ENCODE measurements at places on chromosomes 6 and 20.

DNA sequence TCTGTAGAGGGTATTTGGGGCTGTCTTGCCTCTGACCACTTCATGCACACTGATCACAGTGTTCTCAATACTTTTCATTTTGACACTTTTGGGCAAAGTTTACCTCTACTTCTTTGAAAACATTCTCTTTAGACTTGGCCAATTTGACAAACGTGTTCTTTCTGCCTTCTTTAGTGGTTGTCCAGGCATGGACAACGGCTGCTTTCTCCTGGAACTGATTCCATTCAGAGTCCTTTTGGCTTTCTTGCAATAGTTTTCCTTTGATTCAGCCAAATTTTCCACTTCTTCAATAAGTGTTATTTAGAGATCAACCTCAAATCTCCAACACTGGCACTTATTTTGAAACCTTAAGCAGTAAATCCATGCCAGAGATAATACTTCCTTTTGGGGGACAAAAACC, 6.7 kb upstream of the CST9 start:
- DNase-seq: no peak

DNA sequence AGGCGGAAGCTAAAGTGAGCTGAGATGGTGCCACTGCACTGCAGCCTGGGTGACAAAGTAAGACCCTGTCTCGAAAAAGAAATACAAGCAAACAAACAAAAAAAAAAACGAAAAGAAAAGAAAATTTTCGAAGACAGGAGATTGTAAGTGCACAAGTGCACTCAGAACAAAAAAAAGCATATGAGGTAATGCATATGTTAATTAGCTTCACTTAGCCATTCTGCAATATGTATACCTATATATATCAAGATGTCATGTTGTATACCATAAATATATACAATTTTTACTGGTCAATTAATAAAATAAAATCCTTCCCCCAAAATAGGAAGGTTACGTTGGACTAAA, 127.5 kb downstream of the RIN2 start:
- DNase-seq: no peak

- no peak for DNase-seq
Observed at GRCh38 chr20:21179757-21180156, 53.9 kb downstream of the KIZ start.

DNA sequence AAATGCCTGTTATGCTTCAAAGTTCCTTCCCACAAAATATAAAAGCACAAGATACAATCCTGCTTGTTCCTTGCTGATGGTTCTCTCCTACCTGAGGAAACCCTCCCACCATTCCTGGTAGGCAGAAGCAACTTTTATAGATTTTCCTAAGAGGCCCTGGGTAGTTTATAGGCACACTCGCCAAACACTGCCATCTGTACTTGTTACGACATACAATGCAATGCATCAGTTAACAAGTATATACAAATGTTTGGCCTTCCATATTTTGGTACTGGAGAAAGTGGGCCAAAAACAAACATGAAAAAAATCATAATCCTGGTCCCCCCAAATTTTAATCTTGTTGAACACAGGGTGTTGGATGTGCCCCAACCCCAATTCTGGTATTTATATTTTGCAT, 16.6 kb downstream of the MCM9 start:
- DNase-seq: no peak

GRCh38 chr6:96811136-96811535, 26.1 kb downstream of the GPR63 start:
- no peak for DNase-seq

GRCh38 chr6:39362487-39362865, 40.0 kb upstream of the KCNK16 start:
- peak; percentile 22 for DNase-seq

- no peak for DNase-seq
Observed at GRCh38 chr6:38209371-38210260, 390.1 kb downstream of the ZFAND3 start.

DNA sequence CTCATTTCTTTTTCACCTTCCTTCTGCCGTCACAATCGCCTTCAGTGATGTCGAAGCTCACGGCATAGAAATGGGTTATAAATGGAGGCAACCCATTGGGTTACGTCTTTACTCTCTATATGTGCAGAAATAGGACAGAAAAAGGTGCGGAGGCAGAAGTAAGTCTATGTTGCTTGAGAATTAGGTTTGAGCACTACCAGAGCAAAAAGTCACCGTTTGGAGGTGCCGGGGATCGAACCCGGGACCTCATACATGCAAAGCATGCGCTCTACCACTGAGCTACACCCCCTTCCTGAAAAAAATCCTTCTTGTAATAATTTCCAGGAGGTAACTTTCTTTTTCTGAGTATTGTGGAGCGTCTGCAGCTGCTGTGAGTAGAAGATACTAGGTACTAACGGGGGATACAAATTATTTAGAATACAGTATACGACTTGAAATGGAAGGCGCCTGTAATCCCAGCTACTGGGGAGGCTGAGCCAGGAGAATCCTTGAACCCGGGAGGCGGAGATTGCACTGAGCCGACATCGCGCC, 134.2 kb downstream of the TRIM27 start:
- peak; percentile 82 for DNase-seq

GRCh38 chr20:272718-273117, 15.2 kb downstream of the DEFB132 start:
- no peak for DNase-seq

DNA sequence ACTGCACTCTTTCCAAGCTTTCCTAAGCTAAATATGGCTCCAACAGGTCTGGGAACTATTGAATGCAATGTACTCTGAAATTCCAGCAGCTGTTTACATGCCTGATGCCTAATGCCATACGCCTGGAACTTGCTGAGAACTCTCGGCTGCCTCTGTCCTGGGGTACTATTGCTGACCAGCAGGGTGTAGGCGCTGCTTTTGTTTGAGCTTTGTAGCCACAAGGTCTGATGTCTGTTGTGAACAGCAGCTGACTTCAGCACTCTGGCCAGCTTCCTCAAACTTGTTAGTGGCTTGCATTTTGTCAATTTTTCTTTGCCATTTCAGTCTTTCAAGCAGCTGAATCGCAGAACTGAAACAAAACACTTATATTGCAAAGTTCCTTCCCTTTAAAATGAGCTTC, 26.7 kb downstream of the SAYSD1 start:
- peak; percentile 25 for DNase-seq

DNA sequence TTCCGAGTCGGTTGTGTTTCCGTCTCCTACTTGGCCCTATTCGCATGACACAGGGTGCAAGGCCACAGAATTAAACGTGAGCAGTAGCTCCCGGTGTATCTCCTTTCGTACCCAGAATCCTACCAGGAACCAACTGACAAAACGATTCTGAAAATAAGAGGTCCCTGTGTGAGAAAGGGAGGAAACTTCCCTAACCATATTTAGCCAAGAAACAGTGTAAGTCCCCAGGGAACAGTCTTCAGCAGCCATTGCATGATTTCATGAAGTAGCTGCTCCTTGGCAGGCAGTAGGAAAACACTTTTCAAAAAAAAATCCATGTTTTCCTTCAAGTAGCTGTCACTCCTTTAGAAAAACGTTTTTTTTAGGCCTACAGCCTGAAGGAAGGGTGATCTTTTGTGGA, 46.9 kb downstream of the PDE10A start:
- DNase-seq: no peak

- DNase-seq: no peak
Observed at GRCh38 chr6:36986704-36987047, 680 bp upstream of the MTCH1 start.

- peak; percentile 38 for DNase-seq
Observed at GRCh38 chr20:5835321-5835821, 85.2 kb downstream of the SHLD1 start.

GRCh38 chr6:116060572-116061283, at the start of gene FRK:
Gene FRK, minus strand, starts transcription at chr6:116060891. Its CDS starts 580 bp downstream, at chr6:116060311.
- DNase-seq: peak; percentile 96

DNA sequence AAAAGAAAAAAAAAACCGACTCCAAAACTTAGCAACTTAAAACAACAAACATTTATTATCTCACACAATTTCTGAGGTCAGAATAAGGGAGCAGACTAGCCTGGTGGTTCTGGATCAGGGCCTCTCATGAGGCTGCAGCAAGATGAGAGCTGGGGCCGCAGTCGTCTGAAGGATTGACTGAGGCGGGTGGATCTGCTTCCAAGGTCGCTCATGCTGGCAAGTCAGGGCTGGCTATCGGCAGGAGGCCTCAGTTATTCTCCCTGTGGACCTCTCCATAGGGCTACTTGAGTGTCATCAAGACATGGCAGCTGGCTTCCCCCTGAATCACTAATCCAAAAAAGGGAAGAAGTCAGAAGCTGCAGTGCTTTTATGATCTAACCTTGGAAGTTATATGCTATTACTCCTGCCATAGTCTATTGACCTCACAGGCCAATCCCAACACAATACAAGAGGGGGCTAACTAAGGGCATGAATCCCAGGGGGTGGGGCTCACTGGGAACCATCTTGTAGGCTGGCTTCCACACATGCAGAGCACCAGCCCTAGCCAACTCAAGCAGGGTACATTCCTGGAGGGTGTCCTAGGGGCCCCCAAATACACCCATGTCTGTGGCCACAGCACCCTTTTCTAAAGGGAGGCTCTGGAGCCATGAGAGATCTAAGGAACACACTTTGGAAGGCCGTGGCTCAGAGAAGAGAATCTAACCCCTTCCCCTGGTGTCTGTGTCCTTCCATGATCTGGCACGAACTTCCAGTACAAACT, 11.3 kb downstream of the EBF4 start:
- no peak for DNase-seq

DNA sequence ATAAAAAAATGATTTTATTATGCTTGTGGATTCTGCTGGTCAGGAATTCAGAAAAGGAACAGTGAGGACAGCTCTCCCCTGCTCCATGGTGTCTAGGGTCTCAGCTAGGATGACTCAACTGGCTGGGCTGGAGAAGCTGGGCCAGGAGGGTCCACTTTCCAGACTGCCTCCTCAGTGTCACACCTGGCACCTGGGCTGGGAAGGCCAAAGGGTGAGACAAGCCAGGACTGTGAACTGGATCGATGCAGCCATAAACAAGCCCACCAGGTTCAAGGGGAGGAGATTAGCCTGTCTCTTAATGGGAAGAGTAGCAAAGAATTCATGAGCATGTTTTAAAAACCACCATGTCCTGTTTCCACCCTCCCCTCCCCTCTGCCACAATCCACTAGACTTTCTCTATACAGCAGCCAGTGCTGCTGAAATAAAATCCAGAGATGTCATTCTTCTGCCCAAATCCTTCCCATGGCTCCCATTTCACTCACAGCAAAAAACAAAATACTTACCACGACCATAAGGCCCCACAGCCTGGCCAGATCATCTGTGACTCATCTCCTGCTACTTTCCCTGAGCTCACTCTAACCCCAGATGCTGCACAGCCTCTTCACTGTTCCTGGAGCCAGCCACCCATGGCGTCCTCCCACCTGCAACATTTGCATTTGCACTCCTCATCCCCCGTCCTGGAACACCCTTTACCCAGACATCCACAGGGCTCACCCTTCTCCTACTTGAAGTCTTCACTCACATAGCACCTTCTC, 13.8 kb downstream of the SPTLC3 start:
- peak; percentile 85 for DNase-seq

- DNase-seq: peak; percentile 59
Observed at GRCh38 chr20:49693435-49694171, 20.1 kb downstream of the B4GALT5 start.

DNA sequence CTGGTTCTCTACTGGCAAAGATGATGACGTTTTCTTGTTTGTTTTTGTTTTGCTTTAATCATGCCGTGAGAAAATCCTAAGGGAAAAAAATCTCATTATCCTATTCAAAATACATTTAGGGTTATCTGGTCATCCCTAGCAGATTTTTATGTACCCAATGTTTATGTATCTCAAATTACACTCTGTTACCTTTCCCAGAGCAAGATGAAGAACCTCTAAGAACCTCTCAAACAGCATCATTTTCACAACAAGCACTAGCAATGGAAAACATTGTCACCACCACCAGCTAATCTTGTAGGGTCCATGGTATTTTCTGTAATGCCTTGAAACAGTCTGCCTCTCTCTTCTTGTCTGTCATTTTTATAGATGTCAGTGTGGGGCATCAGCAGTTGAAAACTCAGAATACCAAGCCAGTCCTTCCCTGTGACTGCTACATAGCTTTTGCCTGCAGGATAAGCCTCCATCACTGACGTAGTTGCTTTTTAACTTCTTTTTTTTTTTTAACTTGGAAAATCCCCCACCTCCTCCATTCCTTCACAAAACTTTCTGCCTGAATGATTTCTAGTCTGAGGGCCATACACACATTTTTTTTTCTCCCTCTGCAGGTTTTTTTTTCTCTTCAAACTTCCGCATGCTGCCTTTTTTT, 2.4 kb upstream of the SNAP25 start:
- peak; percentile 80 for DNase-seq

- no peak for DNase-seq
Observed at GRCh38 chr6:107460083-107460631, 793 bp upstream of the PDSS2 start.

DNA sequence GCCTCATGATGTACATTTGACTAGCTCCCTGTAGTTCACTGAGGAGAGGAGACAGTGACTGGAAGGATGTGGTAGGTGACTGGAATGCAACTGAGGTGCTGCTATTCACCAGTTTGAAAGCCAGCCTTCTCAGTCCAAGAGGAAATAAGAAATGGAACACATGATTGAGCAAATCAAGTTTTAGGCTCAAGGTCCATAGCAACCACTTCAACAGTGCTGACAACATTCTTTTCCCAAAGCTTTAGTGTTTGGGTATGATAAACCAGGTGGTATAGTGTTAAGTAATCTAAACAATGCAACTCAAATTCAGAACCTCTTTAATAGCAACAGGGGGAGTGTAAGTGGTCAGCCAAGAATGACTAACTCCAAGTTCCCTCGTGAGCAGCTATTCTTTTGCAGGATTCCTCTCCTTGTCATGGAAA, 9.2 kb downstream of the ZHX3 start:
- peak; percentile 95 for DNase-seq

DNA sequence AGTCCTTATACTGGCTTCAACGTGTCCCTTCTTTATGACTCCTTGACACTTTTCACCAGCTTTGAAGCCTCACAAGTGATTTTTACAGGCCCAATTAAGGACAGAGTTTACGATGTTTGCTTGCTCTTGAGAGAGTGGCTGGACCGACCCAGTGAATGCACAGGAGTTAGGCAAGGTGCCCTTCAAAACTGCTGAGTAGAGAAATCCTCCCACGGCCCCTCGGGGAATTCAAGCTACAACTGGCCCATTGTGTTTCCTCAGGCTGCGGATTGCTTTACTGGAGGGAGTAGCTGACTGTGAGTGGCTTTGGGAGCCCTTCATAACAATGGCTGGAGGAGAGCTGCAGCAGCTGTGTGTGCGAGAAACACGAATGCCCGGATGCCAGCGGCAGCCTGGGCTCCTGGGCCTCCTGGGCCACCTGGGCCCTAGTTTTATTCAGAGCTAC, 50.0 kb downstream of the SGK1 start:
- no peak for DNase-seq

GRCh38 chr6:156191895-156192294, 585.3 kb upstream of the ARID1B start:
- no peak for DNase-seq

GRCh38 chr6:119511024-119511423, 161.5 kb upstream of the MAN1A1 start:
- no peak for DNase-seq

DNA sequence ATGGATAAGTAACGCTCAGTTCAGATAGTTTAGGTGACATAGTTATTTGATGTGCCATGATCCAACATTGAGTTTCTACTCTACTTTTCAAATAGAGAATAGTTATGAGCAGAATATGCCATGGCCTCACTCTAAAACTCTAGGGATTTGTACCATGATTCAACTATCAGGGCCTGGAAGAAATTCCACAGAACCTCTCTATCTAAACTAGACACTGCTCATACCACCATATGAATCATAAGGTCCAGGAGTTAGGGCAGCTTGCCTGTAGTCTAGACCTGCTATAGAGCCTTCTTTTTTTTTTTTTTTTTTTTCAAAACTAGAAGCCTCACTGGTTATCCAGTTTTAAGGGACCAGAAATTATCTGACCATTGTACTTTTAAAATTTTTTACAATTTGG, 571.8 kb upstream of the IMPG1 start:
- DNase-seq: no peak

- DNase-seq: no peak
Observed at GRCh38 chr20:21715193-21715881, 9.9 kb downstream of the PAX1 start.
